ENCODE measurements at places on chromosomes 2 and 18. TPM values are rescaled to one million over a fixed set of nuclear protein-coding genes. Genes with fewer than 3 reads are reported as not detected.

Gene OSBPL6
- 5.4 TPM for total RNA-seq

Gene PID1
- 11.8 TPM for total RNA-seq

Gene IL36RN
- total RNA-seq = not detected

Gene MYOM1
- 1.8 TPM for total RNA-seq

Gene GPR75
- total RNA-seq = 1.8 TPM

Gene KIAA1328
- 8.8 TPM for total RNA-seq

Gene TNFAIP6
- 43.1 TPM for total RNA-seq

DNA sequence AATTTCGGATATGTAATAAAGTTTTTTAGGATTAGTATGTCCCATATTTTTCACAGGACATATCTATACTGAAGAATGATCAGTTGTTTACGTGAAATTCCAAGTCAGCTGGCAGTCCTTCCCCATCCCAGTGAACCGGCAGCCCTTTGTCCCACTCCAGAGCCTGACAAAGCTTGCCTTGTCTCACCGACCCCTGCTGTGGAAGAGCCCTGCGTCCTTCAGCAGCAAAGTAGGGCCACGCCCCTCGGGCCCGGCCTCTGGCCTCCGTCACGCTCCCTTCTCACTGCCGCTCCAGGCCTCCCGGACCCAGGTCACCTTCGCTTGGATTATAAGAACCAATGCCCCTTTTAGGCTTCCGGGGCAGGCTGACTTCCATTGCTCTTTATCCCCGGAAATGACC lies 89.8 kb upstream of the TGIF1 start:
- DNase-seq = no peak
- no peak overlapping the region for H3K27ac ChIP-seq
- H3K4me3 ChIP-seq = no peak overlapping the region
- H3K36me3 ChIP-seq = no peaks in the 10 kb centered on the region
- no peaks in the 10 kb centered on the region for H3K4me1 ChIP-seq

GRCh38 chr18:63322908-63323634 lies 3.5 kb upstream of the BCL2 start:
- DNase-seq = peak; percentile 85
- no peak overlapping the region for H3K27ac ChIP-seq
- peaks cover 16% of the 10 kb centered on the region for H3K4me1 ChIP-seq
- H3K4me3 ChIP-seq = no peak overlapping the region
- H3K27me3 ChIP-seq = peaks cover 11% of the 10 kb centered on the region

DNA sequence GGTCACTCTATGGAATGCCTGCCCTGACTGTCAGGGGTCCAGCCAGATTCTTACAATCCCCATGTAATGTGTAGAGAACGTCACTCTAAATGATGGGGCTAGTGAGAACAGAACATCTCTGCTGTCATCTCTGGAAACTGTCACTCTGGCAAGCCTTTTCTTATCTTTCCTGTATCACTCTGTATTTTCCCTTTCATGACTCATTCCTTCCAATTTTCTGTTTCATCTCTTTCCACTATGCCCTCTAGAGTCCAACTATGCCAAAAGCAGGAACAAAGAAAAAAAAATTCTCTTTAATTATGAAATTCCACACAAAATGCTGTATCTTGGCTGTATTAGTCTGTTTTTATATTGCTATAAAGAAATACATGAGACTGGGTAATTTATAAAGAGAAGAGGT lies 608.8 kb downstream of the ADCYAP1 start:
- H3K27me3 ChIP-seq = no peaks in the 10 kb centered on the region
- DNase-seq = no peak
- no peaks in the 10 kb centered on the region for H3K4me1 ChIP-seq
- no peaks in the 10 kb centered on the region for H3K36me3 ChIP-seq
- no peak overlapping the region for H3K27ac ChIP-seq

GRCh38 chr2:226376516-226377180 lies 423.0 kb downstream of the IRS1 start:
- H3K4me3 ChIP-seq = no peak overlapping the region
- no peaks in the 10 kb centered on the region for H3K36me3 ChIP-seq
- H3K4me1 ChIP-seq = peaks cover 8% of the 10 kb centered on the region
- H3K27me3 ChIP-seq = no peaks in the 10 kb centered on the region
- no peak for DNase-seq

- DNase-seq = no peak
- H3K27ac ChIP-seq = no peak overlapping the region
Observed at GRCh38 chr2:196390243-196391148, 219.1 kb upstream of the STK17B start.

- no peaks in the 10 kb centered on the region for H3K27me3 ChIP-seq
- DNase-seq = no peak
- peaks cover 24% of the 10 kb centered on the region for H3K4me1 ChIP-seq
- H3K36me3 ChIP-seq = no peaks in the 10 kb centered on the region
- no peak overlapping the region for H3K4me3 ChIP-seq
- H3K27ac ChIP-seq = no peak overlapping the region
Observed at GRCh38 chr2:109467701-109468100, 146.1 kb downstream of the SEPTIN10 start.

DNA sequence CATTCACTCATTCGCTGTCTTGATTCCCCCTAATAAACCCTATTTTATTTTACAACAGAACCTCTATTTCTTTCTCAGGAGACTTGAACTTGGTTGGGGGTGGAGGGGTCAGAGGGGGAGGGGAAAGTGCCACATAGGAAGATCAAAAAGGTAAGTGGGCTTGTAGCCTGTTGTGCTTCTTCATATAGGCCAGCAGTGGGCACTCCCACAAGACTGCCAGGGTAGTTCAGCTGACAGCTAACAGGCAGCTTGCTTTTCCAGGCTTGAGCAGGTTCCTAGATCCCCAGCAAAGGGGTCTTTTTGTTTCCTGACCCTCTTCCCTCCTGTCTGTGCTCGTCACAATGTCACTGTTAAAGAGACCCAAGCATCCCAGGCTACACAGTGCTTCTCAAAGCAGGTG lies 829 bp upstream of the KIAA2012 start:
- no peak overlapping the region for H3K27ac ChIP-seq
- H3K36me3 ChIP-seq = no peaks in the 10 kb centered on the region
- no peak for DNase-seq
- no peak overlapping the region for H3K4me3 ChIP-seq
- H3K27me3 ChIP-seq = no peaks in the 10 kb centered on the region

DNA sequence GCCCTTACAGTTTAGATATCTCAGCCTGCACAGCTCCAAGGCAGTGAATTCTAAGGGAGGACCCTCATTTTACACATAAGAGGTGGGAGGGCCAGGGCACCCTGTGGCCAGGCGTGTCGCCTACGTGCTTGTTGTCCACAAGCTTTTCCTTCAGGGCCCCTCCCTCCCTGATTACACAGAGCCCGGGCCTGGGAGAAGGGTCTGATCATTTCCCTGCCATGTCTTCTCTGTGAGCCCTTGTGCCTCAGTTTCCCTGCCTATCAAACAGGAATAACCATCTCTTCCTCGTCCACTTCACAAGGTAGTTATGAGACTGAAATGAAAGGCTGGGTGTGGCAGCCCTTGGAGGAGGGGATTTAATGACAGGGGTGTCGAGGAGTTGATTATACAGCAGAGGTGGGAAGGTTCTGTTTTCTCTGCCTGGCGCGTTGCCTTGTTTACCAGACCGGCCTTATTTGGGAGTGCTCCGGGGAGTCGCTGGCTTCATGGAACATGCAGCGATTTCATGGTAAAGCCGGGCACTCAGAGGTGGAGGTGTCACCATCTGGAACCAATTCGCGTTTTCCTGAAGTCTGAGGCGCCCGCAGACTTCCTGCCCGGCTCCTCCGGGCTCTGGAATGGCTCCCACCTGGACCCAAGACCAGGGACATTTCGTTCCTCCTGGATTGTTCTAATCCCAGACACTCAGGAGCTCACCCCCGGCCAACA lies 208.9 kb downstream of the KLHL29 start:
- H3K27me3 ChIP-seq = no peaks in the 10 kb centered on the region
- H3K4me3 ChIP-seq = no peak overlapping the region
- DNase-seq = no peak
- no peak overlapping the region for H3K27ac ChIP-seq
- no peaks in the 10 kb centered on the region for H3K36me3 ChIP-seq
- peaks cover 10% of the 10 kb centered on the region for H3K4me1 ChIP-seq

GRCh38 chr2:167275046-167275445 lies 386.8 kb downstream of the XIRP2 start:
- no peak for DNase-seq
- H3K36me3 ChIP-seq = no peaks in the 10 kb centered on the region
- no peak overlapping the region for H3K27ac ChIP-seq
- no peaks in the 10 kb centered on the region for H3K27me3 ChIP-seq
